Stimulated activated CD4-positive, alpha-beta T cell treated with anti-CD3 and anti-CD28 coated beads, Interleukin-1b, Interleukin-23, amount 100 ng/mL, for 1 hour (primary cell): ENCODE measurements at places on chromosomes 12 and 14.

- no peak for DNase-seq
Observed at GRCh38 chr14:60618241-60618640, 31.0 kb downstream of the SIX1 start.

- no peak for DNase-seq
Observed at GRCh38 chr14:32408018-32408417, 78.9 kb downstream of the AKAP6 start.

GRCh38 chr12:8031872-8032241 is 659 bp upstream of the FOXJ2 start:
- DNase-seq, result no peak

DNA sequence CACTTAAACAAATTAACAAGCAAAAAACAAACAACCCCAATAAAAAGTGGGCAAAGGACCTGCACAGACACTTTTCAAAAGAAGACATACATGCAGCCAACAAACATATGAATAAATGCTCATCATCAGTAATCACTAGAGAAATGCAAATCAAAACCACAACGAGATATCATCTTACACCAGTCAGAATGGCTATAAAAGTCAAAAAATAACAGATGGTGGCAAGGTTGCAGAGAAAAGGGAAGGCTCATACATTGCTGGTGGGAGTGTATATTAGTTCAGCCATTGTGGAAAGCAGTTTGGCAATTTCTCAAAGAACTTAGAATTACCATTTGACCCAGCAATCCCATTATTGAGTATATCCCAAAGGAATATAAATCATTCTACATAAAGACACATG is 34.6 kb upstream of the NT5DC3 start:
- no peak for DNase-seq

DNA sequence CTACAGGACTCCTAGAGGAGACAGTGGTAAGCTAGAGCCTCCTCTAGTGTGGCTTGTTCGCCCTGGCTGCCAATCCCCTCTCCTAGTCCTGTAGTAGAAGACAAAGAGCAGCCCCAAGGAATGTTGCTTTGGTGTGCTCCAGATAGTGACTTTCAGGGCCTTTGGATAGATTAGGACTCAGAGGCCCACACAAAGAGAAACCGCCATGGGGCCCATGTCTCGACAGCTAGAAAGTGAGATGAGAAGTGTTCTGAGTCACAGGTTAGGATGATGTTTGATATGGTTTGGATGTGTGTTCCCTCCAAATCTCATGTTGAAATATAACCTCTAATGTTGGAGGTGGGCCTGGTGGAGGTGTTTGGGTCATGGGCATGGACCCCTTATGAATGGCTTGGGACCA is 51.8 kb upstream of the JDP2 start:
- DNase-seq, result no peak

GRCh38 chr14:68253160-68253780 is 433.7 kb downstream of the RAD51B start:
- no peak for DNase-seq

GRCh38 chr14:75752907-75753594 is 92.0 kb downstream of the TTLL5 start:
- no peak for DNase-seq

- DNase-seq, result no peak
Observed at GRCh38 chr14:24857277-24857676, 192.7 kb downstream of the STXBP6 start.

GRCh38 chr12:82359115-82359478 is 768 bp downstream of the METTL25 start:
- DNase-seq, result no peak

- no peak for DNase-seq
Observed at GRCh38 chr12:47863467-47863866, 41.3 kb downstream of the VDR start.

DNA sequence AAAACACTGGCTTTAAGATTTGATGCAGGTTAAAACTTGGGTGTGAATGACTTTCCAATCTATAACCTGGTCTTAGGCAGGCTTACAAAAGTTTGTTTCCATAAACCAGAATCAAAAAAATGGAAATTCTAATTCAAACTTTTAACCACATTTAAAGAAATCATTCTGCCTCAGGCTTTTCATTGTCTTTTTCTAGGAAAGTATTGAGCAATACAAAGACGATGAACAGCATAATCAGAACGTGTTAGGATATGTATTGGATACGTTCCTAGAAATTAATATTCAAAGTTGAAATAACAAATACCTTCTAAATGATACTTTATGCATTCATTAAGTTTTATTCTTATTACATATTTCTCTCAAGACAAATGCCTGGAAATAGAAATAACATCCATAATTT is 172.9 kb downstream of the CEP128 start:
- DNase-seq, result no peak
